ENCODE measurements at places on chromosomes 16 and 17. TPM values are rescaled to one million over a fixed set of nuclear protein-coding genes. Genes with fewer than 3 reads are reported as not detected.

MPP2 gene
- total RNA-seq, result 2.1 TPM

SCGB1C2 gene
- not detected for total RNA-seq

RAMP2 gene
- total RNA-seq, result 0.37 TPM

ALOX15B gene
- total RNA-seq, result not detected

GRAPL gene
- not detected for total RNA-seq

All from uterine smooth muscle cell (primary cell).